Urothelium cell line (cell line): ENCODE measurements at places on chromosomes 5 and 9.

- DNase-seq: no peak
Measured at GRCh38 chr9:132896264-132896663, 17.6 kb downstream of the SPACA9 start.

DNA sequence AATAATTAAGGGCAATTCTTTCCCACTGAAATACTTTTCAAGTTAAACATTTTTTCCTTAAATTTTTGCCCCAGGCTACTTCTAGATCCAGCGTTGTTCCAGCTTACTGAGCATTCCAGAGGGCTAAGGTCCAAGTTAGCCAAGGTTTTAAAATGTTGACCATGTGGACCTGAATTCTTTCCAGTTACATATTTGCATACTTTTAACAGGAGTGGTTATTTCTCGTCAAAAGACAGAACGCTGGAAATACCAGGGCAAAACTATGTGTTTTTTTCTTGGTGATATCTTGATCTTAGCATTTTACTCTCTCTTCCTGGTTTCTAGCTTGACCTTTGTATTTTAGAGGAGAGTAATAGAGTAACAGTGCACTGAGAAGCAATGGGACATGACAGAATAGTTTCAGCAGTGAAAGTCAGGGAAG is 32.8 kb downstream of the TMC1 start:
- DNase-seq: no peak

- DNase-seq: no peak
Measured at GRCh38 chr5:176446028-176446665, 2.0 kb upstream of the FAF2 start.

GRCh38 chr9:131432597-131433301 is 38.9 kb downstream of the PRRC2B start:
- no peak for DNase-seq

- DNase-seq: no peak
Measured at GRCh38 chr9:126119731-126120130, 206.9 kb upstream of the MVB12B start.

DNA sequence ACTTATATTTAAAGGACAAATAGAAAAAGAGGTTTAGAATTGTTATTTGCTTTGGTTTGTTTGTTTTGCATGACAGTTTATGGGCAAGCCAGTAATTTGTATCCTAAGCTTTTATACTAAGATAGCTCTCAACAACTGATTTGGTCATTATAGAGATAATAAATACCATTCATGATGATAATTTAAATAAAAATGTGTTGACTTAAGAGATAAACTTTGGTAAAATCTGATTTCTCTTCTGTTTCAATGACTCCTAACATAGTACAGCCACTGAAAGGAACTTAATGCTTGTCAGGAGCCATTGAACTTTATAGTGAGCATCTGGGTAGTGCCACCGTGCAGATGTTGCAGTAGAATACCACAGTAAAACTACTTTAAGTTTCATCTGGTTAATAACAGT is 160.7 kb upstream of the ACOT12 start:
- no peak for DNase-seq

GRCh38 chr9:911005-911404 is 65.5 kb upstream of the DMRT3 start:
- DNase-seq: no peak

DNA sequence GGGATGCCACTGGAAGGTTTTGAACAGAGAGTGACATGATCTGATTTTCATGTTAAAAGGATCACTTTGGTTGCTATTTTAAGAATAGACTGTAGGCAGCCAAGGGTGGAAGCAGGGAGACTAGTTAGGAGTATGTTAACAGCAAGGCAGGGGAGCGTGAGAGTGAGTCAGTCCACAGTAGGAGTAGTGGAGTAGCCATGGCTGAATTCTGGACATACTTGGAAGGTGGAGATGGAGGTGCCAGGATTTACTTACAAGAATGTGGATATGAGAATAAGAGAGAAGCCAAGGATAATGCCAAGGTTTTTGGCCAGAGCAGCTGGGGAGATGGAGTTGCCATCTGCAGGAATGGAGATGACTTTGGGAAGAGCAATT is 118.8 kb downstream of the GALNT10 start:
- no peak for DNase-seq

GRCh38 chr9:114181607-114182409 is 26.5 kb downstream of the COL27A1 start:
- no peak for DNase-seq

GRCh38 chr5:137778772-137779564 is 24.8 kb upstream of the HNRNPA0 start:
- peak; percentile 13 for DNase-seq

DNA sequence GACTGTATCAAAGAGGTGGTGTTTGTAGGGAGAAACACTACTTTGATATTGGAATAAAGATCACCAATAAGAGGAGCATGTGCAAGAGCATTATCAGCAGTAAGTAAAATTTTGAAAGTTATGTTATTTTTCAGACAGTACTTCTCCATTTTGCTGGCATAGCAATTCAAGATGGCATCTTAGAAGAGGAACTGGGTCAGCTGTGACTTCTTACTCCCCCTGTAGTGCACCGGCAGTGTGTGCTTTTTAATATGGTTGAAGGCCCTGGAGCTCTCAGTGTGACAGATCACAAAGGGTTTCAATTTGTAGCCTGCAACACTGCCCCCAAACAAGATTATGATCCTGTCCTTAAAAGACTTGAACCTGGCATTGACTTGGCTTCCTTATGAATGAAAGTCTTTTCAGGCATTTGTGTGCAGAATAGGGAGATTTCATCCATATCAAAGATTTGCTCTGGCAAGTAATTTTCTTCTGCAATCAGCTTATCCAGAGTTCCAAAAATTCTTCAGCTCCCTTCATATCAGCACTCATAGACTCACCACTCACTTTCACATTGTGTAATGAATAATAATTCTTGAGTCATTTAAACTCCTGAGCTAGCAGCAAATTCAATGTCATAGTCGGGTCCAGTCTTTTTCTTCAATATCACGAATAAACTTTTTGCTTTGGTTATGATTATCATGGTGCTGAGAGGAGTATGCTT is 105.7 kb upstream of the MAMDC2 start:
- no peak for DNase-seq

- DNase-seq: no peak
Measured at GRCh38 chr5:362189-362588, 40.7 kb downstream of the AHRR start.

DNA sequence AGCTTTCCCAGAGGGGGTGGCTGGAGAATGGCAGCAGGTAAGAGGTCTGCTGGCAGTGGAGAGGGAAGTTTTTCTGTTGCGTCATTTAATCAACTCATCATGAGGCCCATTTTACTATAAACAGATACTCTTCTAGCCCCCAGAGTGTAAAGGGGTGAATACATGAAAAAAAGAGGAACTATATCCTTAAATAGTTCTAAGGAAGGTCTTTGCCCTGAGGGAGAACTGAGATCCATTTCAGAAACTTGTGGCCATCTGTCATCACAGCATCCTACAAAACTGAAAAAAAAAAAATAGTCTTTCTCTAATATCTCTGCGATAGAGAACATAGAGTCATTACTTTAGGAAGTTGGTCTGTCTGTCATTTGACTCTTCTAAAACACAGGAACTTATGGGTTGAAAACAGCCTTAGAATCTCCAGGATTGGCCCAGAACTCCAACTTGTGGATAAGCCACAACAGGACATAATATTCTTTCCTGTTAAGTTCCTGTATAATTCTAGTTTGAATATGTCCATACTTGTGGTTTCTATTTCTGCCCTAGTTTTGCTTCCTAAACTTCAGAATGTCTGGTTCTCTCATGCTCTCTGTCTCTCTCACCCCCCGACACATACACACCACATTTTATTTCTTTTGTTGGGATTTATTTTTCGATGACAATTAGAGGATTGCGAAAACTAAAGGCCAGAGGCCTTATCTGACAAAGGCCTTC is 238.5 kb upstream of the PIK3R1 start:
- no peak for DNase-seq

DNA sequence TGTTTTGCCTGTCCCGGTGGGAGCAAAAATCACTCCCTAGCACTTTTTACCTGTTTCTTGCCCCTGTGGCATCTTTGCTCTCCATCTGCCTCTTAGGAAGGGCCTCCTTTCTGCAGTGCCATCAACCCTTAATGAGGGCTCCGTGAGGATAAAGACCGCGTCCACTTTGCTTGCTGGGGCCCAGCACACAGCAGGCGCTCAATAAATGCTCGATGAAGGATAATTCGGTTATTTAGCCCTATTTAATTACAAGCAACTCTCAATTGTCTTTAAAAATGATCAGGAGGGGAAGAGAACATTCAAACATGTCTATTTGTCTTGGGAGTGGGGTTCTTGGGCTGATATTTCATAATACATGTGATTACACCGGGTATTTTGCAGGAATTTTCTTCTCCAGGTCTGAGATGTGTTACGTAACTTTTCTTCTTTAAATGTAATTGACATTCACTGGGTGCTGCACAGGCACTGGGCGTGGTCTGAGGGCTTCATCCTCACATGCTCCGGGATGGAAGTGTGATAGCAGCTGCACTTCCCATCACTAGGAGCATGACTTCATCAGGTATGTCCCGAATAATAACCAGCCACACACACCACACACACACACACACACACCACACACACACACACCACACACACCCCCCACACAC is 19.8 kb upstream of the NTNG2 start:
- peak; percentile 55 for DNase-seq

DNA sequence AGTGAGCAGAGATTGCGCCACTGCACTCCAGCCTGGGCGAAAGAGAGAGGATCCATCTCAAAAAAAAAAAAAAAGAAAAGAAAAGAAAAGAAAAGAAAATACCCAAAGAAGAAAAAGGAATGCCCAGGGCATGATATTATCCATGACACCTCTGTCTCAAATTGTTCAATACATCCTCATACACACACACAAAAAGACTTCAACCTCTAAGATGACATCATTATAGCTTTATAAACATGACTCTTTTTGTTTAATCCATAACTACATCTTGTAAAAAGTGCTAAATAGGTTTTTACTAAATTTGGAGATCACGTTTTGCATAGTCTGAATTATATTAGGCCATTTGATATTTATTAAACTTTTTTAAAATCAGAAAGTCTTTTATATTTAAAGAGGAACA is 33.1 kb downstream of the ANKRD31 start:
- no peak for DNase-seq

GRCh38 chr9:9598723-9599122 is 1014.1 kb downstream of the PTPRD start:
- DNase-seq: no peak

DNA sequence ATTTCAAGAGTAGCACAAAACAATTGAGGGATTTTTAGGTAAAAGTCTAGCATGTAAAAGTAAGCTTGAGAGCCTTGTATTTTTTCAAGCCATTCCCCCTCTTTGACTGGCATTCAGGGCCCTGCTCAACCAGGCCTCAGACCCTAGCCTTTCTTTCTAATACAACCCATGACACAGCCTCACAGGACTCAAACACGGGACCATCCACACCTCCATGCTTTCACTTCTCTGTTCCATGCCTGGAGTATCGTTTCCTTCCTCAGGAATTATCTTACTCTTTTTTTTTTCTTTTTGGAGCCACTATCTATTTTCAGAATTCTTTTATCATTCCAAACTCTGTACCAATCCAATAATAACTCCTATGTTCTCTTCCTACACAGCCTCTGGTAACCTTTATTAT is 560.2 kb upstream of the CLINT1 start:
- DNase-seq: no peak

- DNase-seq: peak; percentile 91
Measured at GRCh38 chr5:179060116-179061008, at the start of gene ZNF354C. ZNF354C (plus strand) TSS chr5:179060373; CDS start chr5:179062069, 1,696 bp downstream.

DNA sequence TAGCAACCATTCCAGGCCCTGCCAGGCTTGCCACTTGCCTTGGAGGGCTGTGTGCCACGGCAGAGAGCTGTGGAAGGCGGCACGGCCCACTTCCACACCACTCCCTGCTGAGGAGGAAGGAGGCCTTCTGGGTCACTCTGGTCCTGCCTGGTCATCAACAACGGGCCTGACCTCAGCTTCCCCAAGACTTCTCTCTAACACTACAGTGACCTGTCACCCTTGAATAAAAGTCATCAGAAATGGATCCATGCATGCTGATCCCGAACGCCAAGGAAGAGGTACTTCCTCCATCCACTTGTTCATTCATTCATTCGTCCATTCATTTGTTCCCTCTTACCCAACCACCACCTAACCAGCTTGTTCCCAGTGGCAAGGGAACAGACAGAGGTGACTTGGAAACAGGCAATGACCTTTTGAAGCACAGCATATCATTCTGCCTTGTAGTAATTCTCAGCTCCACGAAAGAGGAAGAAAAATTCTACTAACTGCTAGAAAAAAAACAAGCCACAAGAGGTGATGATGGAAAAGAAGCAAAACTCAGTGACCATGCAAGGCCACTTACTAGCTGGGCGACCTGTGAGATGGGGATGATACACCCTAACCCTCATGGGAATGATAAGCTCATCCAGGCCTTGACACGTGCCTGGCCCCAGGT is 58.6 kb downstream of the STK10 start:
- DNase-seq: no peak

GRCh38 chr5:170523142-170523551 is 19.3 kb downstream of the KCNIP1 start:
- no peak for DNase-seq

DNA sequence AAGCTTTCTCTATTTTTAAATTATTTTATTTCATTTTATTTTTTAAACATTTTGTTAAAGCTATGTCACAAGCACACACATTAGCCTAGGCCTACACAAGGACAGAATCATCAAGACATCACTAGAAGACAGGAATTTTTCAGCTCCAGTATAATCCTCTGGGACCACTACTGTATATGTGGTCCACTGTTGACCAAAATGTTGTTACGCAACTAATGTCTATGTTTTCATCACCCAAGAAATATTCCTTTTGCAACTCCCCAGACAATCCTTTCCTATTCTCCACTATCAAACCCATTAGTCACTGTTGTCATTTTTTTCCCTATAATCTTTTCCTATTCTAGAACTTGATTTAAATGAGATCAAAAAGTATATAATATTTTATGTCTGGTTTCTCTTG is 2371.7 kb upstream of the C9orf72 start:
- DNase-seq: no peak

- DNase-seq: no peak
Measured at GRCh38 chr9:137660144-137660543, 41.3 kb downstream of the EHMT1 start.

DNA sequence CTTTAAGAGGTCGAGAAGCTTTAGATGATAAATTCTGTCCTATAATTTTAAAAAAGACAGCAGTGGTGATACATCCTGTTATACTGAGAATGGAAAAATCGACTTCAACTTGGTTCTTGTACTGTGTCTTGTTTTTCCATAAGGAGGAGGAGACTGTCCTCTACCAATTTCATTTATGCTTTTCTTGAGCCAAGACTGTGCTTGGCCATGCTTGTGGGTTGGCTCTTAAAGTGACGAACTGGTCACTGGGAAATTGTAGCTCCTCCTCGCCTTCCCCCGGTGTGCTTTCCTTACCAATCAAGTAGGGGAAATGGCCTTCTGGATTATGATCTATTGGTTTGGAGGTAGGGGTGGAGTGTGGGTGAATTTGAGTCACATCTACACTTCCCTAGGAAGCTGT is 67.1 kb upstream of the HSPB3 start:
- DNase-seq: no peak

DNA sequence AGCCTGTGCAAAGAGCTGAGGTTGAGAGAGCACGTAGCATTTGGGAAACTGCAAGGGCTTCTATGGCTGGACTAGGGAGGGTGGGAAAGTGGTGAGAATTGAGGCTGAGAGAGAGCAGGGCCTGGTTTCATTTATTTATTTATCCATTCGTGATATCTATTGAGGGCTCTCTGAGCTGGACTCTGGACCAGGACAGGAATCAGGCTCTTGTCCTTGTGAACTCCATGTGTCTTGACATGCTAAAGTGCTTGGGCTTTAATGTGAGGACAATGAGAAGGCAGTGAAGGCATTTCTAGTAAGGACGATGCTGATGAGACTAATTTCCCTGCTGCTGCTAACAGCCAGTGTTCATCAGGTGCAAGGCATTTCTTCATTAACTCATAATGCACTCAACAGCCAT is 95.9 kb upstream of the KLF4 start:
- DNase-seq: no peak

GRCh38 chr9:127207734-127208410 is 56.7 kb upstream of the GARNL3 start:
- DNase-seq: no peak
